Fibroblast of villous mesenchyme (primary cell): ENCODE measurements at places on chromosomes 13 and 19.

DNA sequence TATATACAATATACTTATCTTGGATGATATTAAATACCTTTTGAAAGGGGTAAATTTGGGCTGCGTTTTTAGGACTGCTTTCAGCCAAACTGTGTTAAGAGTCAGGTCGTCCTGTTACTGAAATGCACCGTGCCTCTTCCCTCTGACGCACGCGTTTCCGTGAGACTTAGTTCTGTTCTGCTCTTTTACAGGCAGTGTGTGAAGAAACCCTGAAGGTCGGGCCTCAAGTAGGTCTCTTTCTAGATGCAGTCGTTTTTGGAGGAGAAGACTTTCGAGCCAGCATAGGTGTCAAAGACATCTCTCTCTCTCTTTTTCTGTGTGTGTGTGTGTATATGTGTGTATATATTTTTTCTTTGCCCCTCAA is 107.0 kb downstream of the ZIC5 start:
- no peak for DNase-seq

- no peak for DNase-seq
Observed at GRCh38 chr19:33394723-33395560, 21.4 kb downstream of the CEBPG start.

DNA sequence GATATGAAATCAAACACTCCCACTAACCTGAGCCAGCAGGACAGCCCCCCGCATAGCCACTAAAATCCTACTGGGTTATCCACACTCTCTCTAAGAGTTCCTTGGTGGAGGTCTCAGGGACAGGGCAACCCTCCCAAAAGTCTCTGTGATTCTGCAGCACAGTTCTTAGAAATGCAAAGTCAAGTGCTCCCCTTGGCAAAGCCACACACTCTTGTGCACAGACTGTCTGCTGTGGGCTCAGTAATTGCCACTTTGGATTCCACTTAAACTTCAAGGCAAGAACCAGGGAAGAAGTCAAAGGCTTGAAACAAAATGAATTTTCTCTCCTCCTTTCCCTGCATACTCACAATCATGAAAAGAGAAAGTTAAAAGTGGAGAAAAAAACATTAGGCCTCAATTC is 61.5 kb downstream of the DOCK9 start:
- DNase-seq, result no peak

DNA sequence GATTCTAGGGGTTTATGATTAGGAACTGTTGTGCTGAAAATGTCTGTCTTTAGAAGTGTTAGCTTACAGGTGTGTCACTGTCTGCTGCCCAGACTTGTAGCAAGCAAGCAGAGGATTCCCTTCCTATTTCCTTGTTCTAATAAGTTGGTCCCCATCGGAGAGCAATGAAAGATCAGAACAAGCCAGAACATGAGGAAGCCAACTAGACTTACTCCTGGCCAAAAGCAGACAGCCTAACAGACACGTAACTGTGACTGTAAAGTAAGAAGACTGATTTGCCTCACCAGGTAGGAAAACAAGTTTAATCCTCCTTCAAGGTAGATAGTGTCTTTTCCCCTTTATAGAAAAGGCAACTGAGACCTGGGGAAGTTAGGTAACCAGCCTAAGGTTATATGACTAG is 12.5 kb downstream of the POLR1D start:
- no peak for DNase-seq
